Osteocyte (in vitro differentiated cells): ENCODE measurements at places on chromosomes 13 and 19. TPM values are rescaled to one million over a fixed set of nuclear protein-coding genes. Genes with fewer than 3 reads are reported as not detected.

The NLRP4 gene
- not detected in 2 replicates for total RNA-seq

The MCEMP1 gene
- not detected in 2 replicates for total RNA-seq

The ANGPTL8 gene
- total RNA-seq: not detected in 2 replicates

The PRX gene
- 5.0 and 5.7 TPM in 2 replicates for total RNA-seq

The CASP14 gene
- total RNA-seq: not detected in 2 replicates

The C13orf42 gene
- total RNA-seq: not detected in 2 replicates

The ATP12A gene
- not detected in 2 replicates for total RNA-seq

The CPB2 gene
- total RNA-seq: not detected in 2 replicates

DNA sequence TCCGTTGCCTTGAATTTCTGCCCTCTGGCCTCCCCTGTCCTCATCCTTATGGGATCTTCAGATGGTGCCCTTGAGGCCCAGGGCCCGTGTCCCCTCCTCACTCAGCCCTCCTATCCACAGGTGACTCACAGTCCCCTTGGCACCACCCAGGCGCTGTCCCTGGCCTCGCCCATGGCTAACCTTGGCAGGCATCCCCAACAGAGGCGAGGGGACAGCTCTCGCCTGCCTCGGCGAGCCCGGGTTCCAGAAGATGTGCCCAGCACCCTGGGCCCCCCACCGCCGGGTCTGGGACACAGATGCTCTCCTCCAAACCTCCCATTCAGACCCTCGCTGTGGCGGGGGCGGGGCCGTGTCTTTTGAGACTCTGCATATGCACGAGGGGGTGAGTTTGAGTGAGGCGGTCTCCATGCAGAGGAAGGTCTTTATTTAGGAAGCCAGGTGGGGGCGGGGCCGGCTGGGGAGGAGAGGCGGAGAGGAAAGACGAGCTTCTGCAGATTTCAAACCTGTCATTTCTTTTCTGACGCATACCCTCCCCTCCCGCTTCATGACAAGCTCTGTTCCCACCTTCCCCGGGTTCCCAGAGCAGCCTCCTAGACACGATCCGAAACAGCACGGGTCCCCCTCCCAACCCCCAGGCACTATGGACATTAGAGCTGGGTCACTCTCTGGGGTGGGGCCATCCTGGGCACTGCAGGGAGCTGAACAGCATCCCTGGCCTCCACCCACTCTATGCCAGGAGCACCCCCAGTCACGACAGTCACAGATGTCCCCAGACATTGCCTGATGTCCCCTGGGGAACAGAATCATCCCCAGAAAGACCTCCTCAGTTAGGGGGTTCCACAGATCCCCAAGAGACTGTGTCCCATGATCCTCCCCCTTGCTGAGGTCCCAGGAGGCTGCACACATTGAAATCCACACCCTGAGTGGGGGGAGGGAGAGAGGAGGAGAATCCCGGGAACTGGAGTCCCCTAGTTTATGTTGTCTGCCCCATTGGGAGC is 48.5 kb downstream of the GNG7 start:
- DNase-seq: no peak

DNA sequence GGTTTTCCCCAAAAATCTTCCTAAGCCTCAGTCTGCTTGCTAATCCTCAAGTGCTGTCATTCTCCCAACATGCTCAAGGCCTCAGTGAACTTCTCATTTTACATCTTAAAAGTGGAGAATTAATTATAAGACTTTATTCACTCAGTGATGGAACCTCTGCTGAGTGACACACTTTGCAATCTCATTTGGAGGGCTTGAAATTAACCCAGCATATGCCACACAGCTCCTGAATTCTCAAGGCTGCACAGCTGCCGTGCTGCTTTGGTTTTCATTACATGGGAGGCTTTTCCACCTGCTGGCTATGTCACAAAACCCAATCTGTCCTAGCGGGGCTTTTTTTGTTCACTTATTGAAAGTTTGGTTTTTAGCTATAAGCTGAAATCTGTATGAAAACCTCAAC is 28.3 kb upstream of the SERPINE3 start:
- no peak for DNase-seq

GRCh38 chr19:34288381-34288780 is 34.0 kb downstream of the GARRE1 start:
- no peak for DNase-seq

GRCh38 chr19:7704280-7705060 is 2.5 kb upstream of the FCER2 start:
- no peak for DNase-seq

DNA sequence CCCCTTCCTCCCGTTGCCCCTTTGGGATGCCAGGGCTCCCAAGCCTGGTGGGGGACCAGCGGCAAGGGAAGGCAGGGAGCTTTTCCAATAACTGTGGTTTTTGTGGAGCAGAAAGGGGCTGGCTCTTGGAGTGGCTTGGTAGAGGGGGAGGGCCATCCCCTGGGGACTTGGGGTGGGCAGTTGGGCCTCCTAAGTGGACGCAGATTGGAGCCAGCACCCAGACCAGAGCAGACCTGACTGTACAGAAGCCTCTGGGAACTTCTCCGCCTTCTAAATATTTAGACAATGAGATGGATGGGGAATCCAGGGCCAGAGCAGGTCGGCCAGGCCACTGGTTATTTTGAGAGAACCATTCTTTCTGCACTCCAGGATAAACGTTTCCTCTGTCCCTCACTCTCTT is 4.2 kb downstream of the PTGIR start:
- DNase-seq: no peak

DNA sequence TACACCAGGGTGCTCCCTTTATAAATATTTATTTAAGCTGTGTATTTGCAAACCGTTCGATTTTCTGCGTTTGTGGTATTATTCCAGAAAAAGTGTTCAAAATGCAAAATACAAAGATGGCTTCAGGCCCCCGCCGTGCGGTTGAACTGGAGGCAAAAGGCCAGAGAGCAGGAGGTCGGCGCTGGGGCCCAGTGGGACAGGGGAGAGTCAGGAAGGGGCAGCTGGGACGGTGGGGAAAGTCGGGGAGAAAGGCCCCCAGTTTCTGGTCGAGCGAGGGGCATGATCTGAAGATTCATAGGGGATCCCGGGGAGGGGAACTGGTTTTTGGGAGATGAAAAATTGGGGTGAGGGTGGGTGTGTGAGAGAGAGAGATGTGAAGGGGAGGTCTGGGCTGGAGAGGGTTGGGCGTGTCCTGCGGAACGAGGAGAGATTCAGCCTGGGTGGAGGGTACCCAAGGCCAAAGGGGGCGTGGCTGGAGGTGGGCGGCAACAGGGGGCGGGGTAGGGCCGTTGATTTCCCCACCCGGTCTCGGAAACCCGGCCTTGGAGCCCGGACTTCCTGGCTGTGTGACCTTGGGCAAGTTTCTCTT is 678 bp downstream of the ISOC2 start:
- no peak for DNase-seq

GRCh38 chr19:47331931-47332547 is at the start of gene C5AR2:
C5AR2 (plus strand) TSS chr19:47332175; CDS start chr19:47340800, 8,625 bp downstream.
- DNase-seq: no peak

- DNase-seq: no peak
Measured at GRCh38 chr13:77729502-77730221, 32.2 kb downstream of the SLAIN1 start.

DNA sequence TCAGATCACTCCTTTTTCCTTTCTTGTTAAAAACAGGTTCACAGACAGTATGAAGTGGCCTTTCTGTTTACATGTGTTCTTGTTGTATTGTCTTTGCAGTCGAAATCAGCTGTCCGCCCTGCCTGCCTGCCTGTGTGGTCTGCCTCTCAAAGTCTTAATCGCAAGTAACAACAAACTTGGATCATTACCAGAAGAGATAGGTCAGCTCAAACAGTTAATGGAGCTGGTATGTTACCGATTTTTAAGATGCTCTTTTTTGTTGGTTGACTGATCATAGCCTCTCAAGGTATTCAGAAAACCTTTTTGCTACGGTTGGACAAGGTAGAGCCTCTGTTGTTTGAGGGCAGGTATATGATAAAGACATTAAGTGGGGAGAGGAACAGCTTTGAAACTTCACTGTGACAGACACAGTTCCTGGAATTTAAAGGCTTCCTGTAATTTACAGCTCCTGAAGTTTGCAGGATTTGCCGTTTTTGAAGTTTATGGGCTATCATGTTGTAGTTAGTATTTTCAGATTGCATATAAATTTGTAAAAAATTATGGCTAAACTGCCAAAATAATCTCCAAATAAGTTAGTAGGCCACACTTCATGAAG is 116.1 kb downstream of the LRCH1 start:
- DNase-seq: no peak

DNA sequence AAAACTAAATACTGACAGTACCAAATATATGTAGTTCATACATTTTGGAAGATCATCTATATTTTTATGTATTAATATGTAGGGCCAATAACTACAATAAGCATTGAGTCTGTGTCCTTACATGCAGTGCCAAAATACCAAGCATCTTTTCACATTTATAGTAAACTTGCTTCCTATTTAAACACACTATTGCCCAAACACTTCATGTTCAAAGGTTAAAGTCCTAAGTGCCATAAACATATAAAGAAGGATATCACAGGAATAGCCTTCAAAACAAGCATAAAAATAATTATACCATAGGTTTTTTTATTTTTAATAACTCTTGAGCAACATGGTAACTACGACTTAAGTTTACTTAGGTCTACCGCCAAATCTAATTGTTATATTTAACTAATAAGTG is 27.1 kb downstream of the EXOSC8 start:
- DNase-seq: no peak

DNA sequence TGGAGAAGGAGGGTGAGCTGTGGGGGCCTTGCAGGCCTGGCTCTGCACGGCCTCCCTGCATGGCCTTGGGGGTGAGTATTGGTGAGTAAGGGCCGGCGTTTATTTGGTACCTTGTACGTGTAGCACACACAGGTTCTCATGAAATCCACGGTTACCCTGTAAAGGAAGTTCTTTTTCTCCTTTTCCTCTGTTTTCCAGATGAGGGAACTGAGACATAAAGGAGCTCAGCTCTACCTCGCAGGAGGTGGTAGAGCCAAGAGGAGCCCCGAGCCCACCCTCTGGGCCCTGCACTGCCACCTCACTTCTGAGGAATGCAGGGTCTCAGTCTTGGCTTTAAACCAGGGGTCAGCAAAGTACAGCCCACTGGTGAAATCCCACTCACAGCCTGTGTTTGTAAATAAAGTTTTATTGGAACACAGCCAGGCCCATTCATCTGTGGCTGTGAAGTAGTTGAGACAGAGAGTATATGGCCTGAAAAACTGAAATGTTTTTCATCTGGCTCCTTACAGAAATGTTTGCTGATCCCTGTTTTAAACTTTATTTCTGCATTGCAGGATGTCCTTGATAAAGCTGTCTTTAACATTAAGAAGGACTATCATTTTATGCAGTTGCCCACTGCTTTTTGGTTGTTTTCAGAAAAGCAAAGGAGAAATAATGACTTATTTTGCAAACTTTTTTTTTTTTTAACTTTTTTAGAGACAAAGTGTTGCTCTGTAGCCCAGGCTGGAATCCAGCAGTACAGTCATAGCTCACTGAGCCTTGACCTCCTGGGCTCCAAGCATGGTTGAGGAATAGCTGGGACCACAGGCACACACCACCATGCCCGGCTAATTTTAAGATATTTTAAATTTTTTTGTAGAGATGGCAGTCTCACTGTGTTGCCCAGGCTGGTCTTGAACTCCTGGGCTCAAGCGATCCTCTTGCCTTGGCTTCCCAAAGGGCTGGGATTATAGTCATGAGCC is 6.4 kb downstream of the EPN1 start:
- no peak for DNase-seq

DNA sequence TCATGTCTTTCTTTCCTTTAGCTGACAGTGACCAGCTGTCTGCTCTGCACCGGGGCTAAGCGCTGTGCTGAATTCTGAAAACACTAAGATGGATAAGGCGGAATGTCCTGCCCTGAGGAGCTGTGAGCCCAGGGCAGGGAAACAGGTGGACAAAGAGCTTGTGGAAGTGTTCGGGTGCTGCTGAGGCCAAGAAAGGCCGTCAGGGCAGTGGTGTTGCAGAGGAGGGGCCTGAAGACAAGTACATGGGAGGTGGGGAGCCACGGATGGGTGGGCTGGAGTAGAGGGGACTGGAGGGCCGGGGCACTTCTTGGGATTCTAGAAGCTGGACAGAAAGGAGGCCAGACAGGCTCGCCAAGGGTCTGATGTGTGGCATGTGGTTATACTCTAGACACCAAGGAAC is 66.2 kb upstream of the GPR183 start:
- peak; percentile 71 for DNase-seq

- DNase-seq: no peak
Measured at GRCh38 chr19:51479531-51480331, 1.4 kb downstream of the CEACAM18 start.

- no peak for DNase-seq
Measured at GRCh38 chr13:21849323-21849722, 178.4 kb downstream of the FGF9 start.

DNA sequence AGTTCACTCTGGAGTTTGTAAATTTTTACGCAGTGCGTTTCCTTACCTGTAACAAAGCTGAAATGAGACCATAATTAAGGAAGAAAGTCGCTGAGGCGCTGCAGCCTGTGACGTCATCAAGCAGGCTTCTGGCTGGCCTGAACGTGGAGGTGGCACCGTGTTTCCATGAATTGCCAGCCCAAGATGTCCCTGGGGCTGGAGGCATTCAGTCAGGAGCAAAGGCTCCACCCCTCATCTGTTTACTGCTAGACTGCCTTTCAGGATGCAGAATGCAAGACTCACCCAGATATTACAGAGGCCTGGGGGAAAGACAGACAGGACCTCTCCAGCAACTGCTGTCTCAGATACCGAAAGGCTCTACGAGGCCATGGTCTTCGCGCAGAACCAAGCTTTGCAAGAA is 424.6 kb downstream of the TSHZ3 start:
- no peak for DNase-seq

GRCh38 chr19:46487802-46488445 is 7.7 kb downstream of the PNMA8B start:
- peak; percentile 94 for DNase-seq

- no peak for DNase-seq
Measured at GRCh38 chr13:99356012-99356261, 48.7 kb upstream of the GPR183 start.
